ENCODE measurements at places on chromosomes 7 and 10.

- DNase-seq: no peak
Measured at GRCh38 chr10:28363376-28363775, 60.5 kb upstream of the MPP7 start.

GRCh38 chr10:30990971-30991646 is 40.6 kb downstream of the ZNF438 start:
- no peak for DNase-seq

GRCh38 chr7:1993776-1994740 is 238.7 kb downstream of the MAD1L1 start:
- peak; percentile 10 for DNase-seq

DNA sequence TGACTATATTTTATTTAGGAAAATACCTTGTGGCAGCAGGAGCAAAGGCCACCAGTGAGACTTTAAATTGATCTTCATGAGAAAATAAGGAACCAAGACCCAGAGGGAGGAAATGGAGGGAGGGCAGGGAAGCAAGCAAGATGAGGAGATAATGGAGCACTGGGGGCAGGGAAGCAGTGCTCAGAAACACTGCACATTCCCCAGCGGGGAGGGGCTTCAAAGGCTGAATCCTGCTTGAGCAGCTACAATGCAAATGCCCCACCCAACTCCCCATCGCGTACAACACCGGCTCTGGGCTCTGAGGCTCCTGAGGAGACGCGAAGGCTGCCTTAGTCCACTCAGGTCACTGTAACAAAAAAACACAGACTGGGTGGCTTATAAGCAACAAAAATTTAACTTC is 503.8 kb downstream of the GRID1 start:
- DNase-seq: no peak

DNA sequence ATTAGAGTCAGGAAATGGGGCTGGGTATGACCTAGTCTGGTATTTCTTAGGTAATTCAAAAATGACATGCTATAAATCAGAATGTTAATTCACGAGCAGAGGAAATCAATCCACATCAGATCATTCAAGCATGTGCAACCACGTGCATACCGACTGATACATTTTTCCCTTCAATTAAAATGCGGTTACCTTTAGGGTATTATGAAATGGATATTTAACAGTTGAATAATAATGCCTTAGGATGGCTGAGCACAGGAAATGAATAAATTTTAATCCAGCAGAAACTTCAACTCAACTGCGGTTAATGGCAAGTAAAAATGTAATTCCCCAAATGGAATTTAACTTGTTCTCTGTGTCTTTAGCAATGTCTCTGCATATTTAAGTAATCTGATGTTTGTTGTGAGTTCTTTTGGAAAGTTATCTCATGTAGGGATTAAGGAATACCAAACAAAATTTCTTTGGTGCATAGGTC is 9.2 kb downstream of the CPA2 start:
- peak; percentile 32 for DNase-seq

DNA sequence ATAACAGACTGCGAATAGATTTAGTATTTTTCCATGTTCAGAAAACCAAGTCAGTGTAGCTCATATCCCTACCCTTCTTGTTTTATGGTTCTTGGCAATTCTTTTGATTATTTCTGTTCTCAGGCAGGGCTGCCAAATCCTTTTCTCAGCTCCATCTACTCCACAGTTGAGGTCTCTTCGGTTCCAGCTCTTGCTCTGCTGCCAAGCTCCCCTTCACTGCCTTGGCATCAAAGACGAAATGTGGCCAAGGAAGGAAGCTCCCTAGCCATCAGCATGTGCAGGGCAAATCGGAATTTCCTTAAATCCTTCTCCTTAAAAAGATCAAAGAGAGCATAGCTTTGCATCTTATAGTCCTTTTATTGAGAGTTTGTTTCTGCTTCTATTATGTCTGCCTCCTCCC is 116.4 kb upstream of the NOBOX start:
- DNase-seq: no peak

DNA sequence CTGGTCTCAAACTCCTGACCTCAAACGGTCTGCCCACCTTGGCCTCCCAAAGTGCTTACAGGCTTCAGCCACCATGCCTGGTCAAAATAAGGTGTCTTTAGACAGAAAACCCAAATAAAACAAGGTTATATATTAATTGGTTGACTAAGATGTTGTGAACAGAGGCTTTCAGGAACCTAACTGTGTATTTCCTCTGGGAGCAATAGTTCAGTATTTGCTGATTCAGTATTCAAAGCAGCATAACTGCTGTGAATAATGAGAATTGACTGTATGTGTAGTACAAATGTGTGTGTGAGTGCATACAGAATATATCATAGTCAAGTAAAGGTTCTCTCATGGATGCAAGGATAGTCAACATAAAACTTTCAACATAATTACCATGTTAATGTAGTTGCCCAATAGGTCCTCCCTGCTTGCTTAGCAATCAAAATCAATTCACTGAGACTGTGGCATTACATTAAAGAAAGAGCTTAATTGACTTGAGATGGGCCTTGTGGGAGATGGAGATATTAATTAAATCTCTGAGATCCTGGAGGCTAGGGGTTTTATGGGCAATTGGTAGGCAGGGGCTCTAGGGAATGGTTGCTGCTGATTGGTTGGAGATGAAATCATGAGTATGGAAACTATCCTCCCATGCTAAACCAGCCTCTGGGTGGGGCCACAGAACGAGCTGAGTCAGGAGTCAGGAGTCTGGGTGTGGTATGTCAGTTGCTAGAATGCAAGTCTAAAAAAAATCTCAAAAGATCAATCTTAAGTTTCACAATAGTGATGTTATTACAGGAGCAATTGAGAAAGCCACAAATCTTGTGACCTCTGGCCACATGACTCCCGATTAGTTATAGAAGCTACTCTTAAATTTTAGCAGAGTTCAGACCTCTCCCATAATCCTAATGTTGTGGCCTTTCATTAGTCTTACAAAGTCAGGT is 162.7 kb downstream of the AKR1D1 start:
- no peak for DNase-seq

- no peak for DNase-seq
Measured at GRCh38 chr10:22429981-22430421, 84.7 kb downstream of the SPAG6 start.

- no peak for DNase-seq
Measured at GRCh38 chr7:19009241-19009935, 108.0 kb downstream of the TWIST1 start.

GRCh38 chr7:116953372-116953905 is at the start of gene ST7:
ST7 (plus strand) TSS chr7:116953501; CDS start chr7:116953541, 40 bp downstream.
- DNase-seq: peak; percentile 49

- DNase-seq: no peak
Measured at GRCh38 chr7:69374044-69374425, 224.2 kb upstream of the AUTS2 start.

DNA sequence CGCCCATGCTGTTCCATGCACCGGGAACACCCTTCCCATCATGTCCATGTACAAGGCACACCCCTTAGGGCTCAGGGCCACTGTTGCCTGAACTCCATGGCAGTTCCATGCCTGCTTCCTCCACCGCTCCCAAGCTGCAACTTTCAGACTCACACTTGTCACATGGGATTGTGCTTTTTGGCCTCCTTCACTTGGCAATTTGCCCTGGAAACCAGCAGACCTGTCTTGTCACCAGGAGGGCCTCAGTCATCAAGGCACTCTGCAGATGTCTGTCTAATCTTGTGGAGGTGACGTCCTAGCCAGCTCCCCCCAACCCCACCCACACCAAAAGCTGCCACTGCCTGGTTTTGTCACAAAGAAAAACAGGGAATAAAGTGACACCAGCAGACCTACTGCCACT is 47.5 kb downstream of the CARD11 start:
- DNase-seq: no peak

- no peak for DNase-seq
Measured at GRCh38 chr7:7569081-7569527, 2.4 kb downstream of the MIOS start.

GRCh38 chr7:157731126-157731525 is 394.3 kb downstream of the DNAJB6 start:
- DNase-seq: no peak

GRCh38 chr7:139588632-139589031 is 65.1 kb downstream of the CLEC2L start:
- no peak for DNase-seq

DNA sequence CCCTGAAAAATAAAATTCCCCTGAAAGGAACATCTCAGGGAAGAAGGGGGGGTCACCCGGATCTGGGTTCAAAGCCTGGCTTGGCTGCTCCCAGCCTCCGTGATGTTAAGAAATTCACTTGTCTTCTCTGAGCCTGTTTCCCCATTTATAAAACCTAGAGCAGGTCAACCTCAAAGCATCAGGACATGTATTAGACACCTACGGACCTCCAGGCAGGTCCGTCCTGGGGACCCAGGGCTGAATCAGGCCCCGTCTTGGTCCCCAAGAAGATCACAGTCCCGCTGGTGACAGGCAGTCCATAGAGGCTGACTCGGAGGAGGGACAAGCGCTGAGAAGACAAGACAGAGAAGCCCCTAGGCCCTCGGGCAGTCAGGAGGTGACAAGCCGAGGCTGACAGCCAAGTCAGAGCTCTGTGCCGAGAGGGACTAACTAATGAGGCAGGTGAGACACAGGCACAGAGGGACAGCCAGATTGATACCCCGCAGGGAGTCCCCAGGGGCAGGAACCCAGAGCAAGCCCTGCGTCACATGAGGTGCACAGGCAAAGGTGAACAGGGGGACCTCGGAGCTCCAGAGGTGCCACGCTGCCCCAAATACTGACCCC is 2.9 kb downstream of the MYL10 start:
- DNase-seq: no peak

DNA sequence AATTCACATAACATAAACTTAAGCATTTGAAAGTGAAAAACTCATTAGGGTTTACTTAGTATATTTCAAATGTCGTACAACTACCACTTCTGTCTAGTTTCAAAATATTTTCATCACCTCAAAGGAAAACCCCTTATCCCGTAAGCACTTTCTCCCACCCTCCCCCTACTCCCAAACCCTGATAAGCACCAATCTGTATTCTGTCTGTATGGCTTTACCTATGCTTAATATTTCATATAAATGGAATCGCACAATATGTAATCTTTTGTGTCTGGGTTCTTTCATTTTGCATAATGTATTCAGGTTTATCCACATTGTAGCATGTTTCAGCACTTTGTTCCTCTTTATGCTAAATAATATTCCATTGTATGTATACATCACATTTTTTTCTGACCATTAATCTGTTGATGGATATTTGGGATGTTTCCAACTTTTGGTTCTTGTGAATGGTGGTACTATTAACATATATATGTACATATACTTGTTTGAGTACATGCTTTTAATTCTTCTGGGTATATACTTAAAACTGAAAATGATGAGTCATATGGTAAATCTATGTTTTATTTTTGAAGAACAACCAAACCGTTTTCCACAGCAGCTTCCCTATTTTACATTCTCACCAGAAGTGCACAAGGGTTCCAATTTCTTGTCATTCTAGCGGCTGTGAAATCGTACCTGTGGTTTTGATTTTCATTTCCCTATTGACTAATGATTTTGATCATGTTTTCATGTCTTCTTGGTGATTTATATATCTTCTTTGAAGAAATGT is 6.2 kb upstream of the STARD3NL start:
- DNase-seq: no peak

GRCh38 chr10:70426823-70427222 is 14.7 kb downstream of the NODAL start:
- no peak for DNase-seq

DNA sequence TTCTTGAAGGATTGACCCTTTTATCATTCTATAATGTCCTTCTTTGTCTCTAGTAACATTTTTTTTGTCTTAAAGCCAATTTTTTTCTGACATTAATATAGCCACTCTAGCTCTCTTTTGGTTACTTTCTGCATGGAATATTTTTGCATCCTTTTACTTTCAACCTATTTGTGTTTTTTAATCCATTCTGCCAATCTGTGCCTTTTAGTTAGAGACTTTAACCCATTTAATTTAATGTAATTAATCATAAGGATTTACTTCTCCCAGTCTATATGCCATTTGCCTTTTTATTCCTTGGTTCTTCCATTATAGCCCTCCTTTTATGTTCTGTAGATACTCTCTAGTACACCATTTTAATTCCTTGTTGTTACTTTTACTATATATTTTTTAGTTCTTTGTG is 32.7 kb upstream of the RABGEF1 start:
- DNase-seq: no peak

DNA sequence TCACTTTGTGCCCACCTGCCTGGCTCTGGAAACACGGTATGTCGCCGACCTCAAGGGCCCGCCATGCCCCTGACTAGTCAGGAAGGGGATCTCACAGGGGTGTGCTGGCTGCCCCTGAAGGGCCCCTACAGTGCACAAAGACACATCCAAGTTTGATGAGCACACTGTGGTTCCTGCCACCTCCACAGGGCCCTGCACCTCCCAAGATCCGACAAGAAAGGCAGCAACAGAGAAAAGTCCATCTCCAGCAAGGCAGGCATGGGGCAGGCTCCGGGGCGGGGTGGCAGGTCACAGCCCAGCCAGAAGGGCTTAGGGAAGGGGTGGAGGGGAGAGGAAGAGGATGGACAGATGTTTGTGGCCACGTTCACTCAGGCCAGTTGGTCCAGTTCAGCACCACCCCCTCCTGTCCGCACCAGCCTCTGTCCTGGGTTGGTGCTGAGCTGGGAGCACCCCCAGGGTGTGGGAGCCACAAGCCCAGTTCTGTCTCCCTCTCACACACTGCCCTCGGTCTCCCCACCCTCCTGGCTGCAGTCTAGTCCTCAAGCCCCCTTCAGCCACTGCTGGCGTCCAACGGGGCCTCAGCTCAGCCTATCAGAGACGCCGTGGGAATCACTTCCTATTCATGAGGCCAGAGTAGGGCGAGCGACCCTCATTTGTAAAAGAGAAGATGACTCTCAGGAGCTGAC is 11.5 kb downstream of the DRGX start:
- DNase-seq: no peak
